T-helper 17 cell (primary cell): ENCODE measurements at places on chromosomes 16 and 17.

- DNase-seq, result no peak
Measured at GRCh38 chr17:32286518-32286900, 20.9 kb downstream of the RHBDL3 start.

- peak; percentile 32 for DNase-seq
Measured at GRCh38 chr16:4272114-4272956, 488 bp downstream of the TFAP4 start.

- DNase-seq, result no peak
Measured at GRCh38 chr16:57926041-57926440, 44.9 kb downstream of the CNGB1 start.

DNA sequence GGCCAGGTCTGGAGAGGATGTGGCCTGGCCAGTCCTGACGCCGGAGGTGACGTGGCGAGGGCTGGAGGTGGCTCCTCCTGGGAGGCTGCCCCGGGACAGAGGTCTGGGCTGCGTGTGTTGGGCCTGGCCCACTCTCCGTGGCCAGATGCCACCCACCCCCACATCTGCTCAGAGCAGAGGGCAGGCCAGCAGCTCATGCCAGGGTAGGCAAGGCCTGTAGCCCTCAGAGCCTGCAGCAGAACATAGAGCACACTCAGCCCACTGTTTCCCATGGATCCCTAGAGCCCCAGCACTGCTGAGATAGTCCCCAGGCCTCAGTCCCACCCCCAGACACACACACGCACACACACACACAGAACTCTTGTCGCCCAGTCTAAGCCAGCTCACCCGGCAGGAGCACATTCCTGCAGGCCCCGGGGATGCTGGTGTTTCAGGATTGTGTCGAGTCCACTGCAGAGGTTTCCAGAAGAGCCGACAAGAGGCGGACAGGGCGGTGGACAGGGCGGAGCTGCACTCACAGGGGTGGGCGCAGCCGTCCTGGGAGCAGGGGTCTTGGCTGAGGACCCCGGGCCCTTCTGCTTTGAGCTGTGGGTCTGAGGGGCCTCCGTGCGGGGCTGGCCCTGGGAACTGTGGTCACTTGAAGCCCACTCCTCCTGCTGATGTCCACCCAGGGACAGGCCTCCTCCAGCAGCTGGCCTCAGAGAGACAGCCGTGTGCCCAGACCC, 33.4 kb downstream of the SOX8 start:
- DNase-seq, result no peak

GRCh38 chr16:50301626-50302471, 35.5 kb downstream of the ADCY7 start:
- no peak for DNase-seq

- no peak for DNase-seq
Measured at GRCh38 chr16:10667239-10667638, 27.5 kb downstream of the TEKT5 start.

GRCh38 chr17:81309859-81310839, 15.0 kb upstream of the SLC38A10 start:
- no peak for DNase-seq

GRCh38 chr16:87416826-87417527, 24.8 kb downstream of the MAP1LC3B start:
- DNase-seq, result no peak

DNA sequence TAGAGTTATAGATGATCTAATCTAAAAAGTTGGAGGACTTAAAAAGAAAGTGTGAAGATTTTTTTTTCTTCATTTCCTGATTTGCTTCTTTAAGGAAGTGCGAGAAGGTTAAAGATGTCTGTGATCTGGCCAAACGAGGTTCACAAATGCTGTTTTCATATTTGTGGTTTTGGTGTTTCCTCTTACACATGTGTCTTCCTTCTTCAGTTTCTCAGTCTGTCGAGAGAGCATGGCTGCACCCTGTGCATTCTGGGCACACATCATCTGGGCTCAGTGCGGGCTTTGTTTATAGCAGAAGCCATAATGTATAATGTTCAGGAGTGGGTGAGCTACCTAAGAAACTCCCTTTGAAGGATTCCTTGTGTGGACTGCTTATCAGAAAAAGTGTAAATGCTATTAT, 260.4 kb upstream of the TBX2 start:
- peak; percentile 8 for DNase-seq

DNA sequence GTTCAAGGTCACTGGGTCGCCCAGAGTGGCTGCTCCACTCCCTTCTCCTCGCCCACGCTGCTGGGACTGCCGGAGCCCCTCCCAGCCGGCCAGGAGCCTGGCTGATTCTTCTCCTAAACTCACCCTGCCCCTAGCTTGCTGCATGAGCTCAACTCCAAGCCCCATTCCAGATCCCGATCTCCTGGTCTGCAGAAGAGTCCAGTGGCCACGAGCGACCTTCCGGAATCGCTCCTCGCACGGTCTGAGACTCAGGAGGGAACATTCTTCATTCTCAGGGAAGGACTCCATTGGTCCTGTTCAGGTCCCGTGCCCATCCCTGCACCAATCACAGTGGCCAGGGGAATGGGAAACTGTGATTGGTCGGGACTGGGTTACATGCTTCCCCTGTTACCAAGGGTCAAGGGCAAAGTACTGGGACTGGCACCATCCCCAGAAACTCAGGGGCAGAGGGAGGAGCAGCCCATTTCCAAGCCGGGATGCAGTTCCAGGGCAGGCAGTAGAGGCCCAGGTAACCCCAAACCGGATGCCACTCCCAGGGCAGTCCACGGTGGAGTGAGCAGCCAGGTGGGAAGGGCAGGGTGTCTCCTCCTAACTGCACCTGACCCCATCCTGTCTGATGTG, 24.5 kb upstream of the CIBAR2 start:
- DNase-seq, result no peak

- no peak for DNase-seq
Measured at GRCh38 chr17:33046361-33047255, 55.0 kb downstream of the SPACA3 start.

GRCh38 chr16:360698-361336, 8.3 kb upstream of the AXIN1 start:
- no peak for DNase-seq

DNA sequence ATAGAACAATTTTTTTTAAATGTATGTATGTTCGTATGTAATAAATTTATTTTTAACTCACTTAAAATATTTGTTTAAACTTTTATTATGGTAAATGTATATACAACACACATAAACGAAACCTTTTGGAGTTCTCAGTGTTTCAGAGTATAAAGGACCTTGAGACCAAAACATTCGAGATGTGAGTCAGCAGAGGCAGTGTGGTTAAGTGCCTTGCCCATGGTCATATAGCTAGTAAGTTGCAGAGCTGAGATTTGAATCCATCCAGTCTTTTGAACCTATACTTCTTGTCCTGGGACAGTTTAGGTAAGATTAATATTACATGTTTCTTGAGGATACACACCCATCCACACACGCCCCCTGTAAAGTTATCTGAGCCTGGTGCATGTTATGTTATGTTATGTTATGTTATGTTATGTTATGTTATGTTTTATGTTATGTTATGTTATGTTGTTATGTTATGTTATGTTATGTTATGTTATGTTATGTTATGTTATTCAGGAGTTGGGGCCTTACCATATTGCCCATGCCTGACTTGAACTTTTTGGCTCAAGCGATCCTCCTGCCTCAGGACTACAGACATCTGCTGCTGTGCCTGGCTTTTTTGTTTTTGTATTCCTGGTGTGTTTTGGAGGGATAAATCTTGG, 41.8 kb downstream of the TNRC6A start:
- DNase-seq, result no peak

- DNase-seq, result no peak
Measured at GRCh38 chr16:81786321-81786720, 7.2 kb downstream of the PLCG2 start.

DNA sequence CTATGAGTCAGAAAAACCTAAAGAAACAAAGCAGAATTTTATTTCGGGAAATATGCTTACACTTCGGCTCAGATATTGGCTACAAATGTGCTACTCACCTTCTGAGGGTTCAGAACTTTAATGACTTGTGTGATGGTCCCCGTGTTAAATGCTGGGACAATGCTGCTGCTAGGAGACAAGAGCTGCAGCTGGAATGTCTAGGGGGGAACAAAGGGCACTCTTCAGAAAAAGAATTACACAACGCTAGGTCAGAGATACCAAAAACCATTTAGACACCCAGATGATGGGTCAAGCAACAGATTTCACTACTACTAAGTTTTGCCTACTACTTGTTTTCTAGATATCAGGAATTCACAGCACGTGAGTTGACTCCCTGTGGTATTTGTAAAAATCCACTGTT, 10.0 kb upstream of the PHLPP2 start:
- no peak for DNase-seq

GRCh38 chr17:64729201-64729600, 67.1 kb upstream of the SMURF2 start:
- no peak for DNase-seq

DNA sequence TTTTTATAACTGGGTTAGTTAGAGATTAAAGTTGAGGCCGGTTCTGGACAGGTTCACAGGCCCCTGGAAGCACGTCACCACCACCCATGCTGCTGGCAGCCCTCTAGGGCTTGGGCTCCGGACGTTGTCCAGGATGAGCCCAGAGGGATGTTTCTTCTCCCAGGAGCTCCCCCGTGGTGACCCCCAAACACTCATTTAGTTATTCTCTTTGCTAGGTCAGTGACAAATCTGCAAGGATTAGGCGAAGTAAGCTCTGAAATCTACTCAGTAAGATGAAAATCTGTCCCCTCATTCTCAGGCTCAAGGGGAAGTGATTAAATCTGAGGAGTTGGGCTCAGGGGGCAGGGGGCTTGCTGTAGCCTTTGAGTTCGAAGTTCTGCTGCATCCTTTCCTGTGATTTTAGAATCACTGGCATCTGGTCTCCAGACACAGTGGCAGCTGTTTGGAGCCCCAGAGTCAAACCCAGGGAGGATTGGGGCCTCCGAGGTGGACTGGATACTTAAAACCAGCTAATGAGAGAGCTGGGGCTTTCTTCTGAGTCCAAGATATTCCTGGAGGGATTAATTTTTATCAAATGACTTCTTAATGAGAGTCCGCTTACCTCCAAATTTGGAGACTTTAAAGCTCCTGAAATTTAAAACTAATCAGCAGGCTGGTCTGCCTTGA, 49.2 kb upstream of the HS3ST2 start:
- DNase-seq, result no peak

DNA sequence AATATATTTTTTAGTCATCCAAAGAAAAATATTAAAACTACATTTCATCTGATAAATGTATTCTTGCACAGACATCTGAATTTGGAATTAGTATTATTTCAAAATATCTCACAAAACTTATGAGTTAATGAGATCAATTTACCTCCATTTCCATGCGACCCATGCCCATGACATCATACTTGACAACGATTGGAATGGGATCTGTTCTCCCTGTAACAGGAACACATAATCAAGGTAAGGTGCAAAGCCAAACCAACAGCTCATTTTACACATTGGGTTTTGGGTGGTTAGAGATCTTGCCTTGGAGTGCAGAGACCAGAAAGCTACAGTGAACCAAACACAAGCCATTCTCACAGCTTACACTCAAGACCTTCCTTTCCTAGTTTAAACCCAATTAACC, 46.9 kb upstream of the ITGA2B start:
- no peak for DNase-seq

- DNase-seq, result no peak
Measured at GRCh38 chr17:45369421-45369820, 52.6 kb upstream of the MAP3K14 start.

GRCh38 chr16:22232277-22233036, 26.4 kb downstream of the EEF2K start:
- no peak for DNase-seq

- no peak for DNase-seq
Measured at GRCh38 chr16:24440306-24440705, 99.1 kb upstream of the RBBP6 start.

DNA sequence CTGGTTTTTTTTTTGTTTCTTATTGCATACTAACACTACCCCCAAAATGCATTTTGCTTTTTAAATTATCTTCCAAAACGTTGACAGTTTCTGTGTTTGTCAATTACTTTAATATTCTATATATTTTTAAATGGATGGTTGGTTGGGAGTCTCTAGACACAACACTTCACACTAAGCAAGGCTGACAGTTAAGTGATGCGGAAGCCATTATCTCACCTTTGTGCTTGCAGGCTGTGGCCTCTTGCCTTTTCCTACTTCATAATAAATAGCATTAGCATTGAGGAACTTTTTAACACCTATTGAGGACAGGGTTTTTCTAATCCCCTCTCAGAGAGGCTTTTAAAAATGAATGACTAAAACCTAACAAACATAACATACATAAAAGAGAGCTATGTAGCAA, 280.8 kb upstream of the TBX2 start:
- DNase-seq, result no peak

DNA sequence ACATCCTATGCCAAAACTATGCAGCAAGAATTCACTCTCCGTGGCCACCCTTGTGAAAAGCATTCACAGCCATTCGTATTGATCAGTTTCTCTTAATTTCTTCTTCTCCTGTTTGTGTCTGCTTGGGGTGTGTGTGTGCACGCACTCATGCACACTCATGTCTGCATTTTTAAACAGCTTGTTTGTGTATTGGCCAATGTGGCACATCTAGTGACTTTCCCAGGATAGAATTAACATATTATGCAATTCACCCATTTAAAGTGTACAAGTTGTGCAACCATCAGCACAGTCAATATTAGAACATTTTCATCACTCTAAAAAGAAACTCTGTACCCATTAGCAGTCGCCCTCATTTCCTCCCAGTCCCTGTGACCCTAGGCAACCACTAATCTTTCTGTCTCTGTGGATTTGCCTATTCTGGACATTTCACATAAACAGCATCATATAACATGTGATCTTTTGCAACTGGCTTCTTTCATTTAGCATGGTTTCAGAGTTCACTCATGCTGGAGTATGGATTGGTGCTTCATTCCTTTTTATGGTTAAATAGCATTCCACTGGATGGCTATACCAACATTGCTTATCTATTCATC, 20.1 kb downstream of the IRX3 start:
- no peak for DNase-seq

- no peak for DNase-seq
Measured at GRCh38 chr16:23052221-23052620, 97.0 kb downstream of the USP31 start.

- DNase-seq, result no peak
Measured at GRCh38 chr16:82700541-82701235, 73.9 kb downstream of the CDH13 start.

DNA sequence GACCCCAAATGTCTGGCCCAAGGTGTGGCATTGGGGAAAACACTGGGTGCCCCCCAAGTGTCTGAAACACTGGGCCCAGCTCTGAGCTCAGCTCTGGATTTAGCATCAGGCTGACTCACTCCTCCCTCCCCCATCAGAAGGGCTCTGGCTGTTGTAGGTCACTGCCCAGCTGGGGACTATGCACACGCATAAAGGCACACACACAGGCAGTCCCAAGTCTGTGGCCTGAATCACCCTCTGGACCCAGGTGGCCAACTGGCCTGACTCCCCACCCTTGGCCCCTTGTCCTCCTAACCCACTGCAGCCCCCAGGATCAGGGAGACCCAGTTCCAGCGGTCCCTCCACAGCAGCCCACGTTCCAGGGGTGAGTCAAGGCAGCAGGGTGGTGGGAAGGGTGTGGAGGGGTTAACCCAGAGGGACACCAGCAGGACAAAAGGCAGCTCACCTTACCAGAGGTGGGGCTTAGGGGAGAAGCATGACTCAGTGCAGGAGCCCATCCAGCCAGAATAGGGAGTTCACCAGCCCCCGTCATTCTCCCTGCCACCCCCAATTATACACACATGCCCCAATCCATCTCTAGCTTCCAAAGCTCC, 47.0 kb downstream of the MYO18A start:
- DNase-seq, result no peak
